ENCODE measurements at places on chromosomes 12 and 14. TPM values are rescaled to one million over a fixed set of nuclear protein-coding genes. Genes with fewer than 3 reads are reported as not detected.

DNA sequence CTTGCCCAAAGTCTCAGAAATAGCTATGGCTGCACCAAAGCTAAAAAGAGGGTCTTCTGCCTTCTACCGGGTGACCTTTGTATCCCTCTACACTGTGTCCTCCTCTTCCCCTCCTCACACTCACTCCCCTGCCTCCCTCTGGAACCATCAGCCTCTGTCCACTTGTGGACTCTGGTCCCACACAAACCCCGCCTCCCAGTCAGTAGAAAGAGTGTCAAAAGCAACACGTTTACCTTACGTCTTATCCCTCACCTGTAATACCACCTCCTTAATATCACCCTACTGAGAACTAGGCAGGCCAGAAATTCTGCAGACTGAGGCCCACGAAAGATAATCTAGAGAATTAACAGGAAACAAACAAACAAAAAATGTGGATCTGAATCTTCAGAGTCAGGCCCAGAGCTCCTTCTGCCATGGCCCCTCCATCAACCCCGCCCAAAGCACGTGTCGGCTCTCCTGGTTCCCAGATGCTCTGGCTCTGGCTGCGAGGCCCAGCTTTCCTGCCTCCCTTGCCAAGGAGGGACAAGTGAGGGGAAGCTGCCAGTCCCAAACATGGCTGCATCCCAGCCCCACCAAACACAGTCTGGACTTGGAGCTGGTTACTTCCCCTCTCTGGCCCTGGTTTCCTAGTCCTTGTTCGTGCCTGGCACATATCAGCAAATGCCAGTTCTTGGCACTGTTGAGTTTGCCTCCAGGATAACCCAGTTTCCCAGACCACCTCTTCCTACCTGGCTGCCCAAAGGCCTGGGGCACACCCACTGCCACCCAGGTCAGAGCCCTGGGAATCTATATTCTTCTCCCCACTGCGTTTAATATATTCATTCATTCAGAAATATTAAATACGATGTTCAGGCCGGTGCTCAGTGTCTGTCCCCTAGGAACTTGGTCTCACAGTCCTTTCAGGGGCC lies 2.7 kb downstream of the ACTN1 start:
- peak; percentile 48 for DNase-seq

DNA sequence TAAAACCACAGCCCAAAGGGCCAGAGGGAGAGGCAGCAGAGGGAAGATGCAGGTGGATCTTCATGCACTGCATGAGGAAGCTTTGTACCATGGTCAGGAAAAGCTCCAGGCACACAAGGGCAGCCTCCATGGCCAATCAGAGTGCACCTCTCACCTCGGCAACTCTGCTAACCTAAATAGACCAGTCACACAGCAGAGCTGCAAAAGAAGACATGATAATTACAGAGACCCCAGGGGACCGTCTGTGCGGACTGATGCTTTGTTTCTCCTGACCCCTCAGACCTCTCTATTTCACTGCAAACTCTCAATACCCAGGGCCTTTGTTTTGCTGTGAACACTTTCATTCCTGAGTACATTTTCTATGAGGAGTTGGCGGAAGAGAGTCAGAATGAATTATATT lies 10.7 kb upstream of the TCL1B start:
- no peak for DNase-seq

GRCh38 chr12:47772738-47773061 lies 338 bp upstream of the SLC48A1 start:
- DNase-seq: no peak

DNA sequence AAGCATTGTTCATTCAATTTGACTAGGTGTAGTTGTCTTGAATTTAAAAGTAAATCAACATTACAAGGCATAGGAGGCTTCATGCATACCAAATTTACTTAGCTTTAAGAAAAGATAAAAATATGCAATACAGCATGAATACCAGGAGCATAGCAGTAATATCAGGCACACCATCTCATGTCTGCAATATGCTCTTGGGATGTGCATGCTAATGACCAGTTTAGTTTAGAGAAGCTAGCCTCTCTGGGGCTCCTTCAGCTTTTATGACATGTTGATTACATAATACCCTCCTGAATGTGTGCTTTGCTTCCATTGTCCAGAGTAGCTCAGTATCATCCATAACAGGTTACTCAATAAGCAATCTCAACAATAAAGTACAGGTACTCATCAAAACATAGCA lies 497.2 kb downstream of the FLRT2 start:
- DNase-seq: no peak

DNA sequence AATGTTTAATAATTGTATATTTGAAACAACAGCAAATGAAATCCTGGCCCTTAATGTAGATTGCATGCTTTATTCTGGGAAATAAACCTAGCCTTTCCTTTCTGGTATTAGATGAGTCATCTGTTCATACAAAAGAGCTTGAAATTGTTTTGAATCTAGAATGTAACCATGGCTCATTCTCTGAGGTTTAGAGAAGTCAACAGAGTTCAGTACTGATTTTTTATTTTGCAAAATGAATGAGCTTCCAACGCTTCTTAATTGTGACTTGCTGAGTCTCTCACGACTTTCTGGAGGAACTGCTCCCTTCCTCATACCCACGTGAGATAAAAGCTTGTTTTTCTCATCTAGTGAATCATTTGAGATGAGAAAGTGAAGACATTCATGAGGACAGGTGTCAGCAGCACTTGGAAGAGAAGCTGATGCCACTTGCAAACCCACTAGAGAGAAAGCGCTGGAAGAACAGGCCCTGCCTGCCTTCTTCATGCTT lies 509.6 kb downstream of the VRK1 start:
- no peak for DNase-seq

DNA sequence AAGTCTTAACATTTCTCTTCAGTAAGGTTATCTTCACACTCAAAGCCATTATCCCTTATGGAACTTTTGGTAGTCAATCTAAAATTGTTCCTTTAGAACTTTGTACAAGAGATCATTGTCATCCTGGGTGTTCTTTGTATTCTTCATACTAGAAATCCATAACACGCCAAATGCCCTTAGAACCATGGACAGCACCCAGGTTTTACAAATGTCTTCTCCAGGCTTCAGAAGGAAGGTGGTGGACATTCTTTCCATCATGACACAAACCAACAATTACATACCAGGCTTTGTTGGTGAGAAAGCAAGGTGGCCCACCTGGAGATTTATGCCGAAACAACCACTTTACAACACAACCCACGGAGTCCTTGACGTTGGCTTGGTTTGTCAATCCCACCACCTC lies 365.6 kb upstream of the TBX3 start:
- DNase-seq: peak; percentile 6

DNA sequence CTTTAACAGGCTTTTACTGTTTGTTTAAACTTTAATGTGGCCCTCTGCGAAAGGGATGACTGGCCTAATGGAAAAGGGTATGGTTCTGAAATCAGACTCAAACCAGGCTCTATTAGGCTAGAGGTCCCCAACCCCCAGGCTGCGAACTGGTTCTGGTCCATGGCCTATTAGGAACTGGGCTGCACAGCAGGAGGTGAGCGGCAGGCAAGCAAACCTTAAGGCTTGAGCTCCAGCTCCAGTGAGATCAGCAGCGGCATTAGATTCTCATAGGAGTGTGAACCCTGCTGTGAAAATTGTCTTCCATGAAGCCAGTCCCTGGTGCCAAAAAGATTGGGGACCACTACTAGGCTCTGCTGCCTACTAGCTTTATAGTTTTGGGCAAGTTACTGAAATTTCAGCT lies 11.1 kb downstream of the GALNT4 start:
- no peak for DNase-seq

DNA sequence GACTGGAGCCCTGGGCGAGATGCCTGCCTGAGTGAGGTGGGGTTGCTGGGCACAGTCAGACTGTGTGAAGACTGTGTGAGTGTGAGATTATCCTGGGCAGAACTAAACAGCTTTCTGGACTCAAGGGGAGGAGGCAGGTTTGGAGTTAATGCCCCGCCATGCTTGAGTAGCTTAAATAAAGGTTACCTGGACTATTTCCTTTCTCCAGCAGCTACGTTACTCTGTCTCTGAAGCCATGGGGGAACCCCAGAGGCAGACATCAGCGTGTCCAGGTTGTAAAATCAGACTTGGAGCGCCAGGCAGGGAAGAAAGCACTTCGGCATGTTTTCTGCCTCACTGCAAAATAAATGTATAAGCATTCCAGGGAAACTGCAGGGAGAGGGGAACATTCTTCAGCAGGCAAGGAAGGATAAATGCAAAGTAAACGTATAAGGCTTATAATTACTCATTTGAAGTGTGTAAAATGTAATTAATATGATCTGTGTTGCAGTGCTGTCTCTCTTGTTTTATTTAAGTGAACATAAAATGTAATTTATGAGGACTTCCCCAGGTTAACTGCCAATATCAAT lies 129.7 kb downstream of the CHST11 start:
- DNase-seq: no peak

- DNase-seq: no peak
Observed at GRCh38 chr12:14211947-14212387, 153.5 kb upstream of the ATF7IP start.

Gene CLEC1A
- not detected for polyA plus RNA-seq

Data from IMR-90 (cell line).